ENCODE measurements at places on chromosomes 11 and 22. TPM values are rescaled to one million over a fixed set of nuclear protein-coding genes. Genes with fewer than 3 reads are reported as not detected.

DNA sequence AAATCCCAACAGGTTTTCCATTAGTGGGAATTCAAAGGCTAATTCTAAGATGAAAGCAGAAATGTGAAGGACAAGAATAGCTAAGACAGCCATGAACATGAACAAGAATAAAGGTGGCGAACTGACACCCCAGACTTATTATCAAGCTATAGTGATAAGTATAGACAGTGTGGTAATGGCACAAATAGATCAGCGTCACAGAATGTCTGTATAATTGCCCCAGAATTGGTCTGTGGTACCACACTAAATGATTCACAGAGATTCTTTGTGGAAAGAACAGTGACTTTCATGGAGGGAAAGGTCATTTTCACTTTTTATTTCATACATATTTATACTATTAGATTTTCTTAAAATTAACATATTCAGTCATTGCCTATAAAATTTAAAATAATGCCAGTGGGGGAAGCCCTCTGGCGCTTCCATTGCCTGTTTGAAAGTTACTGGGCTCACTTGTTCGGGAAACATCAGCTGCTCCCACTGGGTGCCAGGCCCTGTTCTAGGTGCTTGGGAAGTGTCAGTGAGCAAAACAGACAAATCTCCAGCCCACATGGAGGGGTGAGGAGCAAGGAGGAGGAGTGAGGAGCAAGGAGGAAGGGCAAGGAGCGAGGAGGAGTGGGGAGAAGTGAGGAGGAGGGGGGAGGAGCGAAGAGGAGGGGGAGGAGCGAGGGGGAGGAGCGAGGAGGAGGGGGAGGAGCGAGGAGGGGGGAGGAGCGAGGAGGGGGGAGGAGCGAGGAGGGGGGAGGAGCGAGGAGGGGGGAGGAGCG is 11.3 kb upstream of the NLRP6 start:
- no peaks in the 10 kb centered on the region for H3K36me3 ChIP-seq
- H3K4me1 ChIP-seq: peaks cover 22% of the 10 kb centered on the region
- H3K27ac ChIP-seq: no peak overlapping the region
- no peak overlapping the region for H3K4me3 ChIP-seq
- H3K27me3 ChIP-seq: no peaks in the 10 kb centered on the region
- DNase-seq: peak; percentile 60

DNA sequence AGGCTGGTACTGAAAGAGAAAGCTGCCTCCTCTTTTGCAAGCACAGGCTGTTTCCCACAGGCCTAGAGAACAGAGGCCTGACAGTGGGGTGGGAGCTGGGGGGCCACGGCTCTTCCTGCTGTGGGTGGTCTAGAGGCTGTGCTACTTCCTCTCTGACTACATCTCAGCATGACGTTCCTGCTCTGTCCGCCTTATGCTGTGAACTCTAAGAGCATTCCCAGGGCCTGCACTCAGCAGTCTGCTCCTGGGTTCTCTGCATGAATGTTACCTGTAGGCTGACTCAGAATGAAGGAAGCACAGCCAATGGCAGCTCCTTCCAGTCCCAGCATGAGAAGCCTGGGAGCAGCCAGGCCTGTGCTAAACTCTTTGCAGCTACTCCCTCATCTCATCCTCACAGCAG is 534.3 kb downstream of the NTM start:
- H3K4me3 ChIP-seq: no peak overlapping the region
- no peak for DNase-seq
- H3K27ac ChIP-seq: no peak overlapping the region
- H3K36me3 ChIP-seq: no peaks in the 10 kb centered on the region
- no peaks in the 10 kb centered on the region for H3K4me1 ChIP-seq

DNA sequence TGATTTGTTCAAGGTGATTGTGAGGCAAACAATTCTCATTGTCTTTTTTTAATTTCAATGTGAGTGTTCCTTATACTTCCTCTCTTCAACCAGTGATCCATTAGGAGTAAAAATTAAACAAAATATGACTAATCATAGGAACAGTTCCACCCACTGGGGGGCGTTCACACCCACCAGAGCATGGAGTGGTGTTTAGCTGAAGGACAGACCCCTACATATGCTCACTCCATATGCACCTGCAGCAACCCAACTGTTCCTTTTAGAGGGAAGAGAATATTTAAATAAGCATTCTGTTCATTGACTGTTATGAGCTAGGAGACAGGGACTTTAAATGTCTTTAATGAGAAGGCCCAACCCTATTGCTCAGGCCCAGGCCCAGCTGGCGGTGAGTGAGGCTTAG is 78.7 kb upstream of the DRD2 start:
- H3K4me1 ChIP-seq: no peaks in the 10 kb centered on the region
- no peaks in the 10 kb centered on the region for H3K36me3 ChIP-seq
- DNase-seq: no peak
- no peaks in the 10 kb centered on the region for H3K27me3 ChIP-seq
- no peak overlapping the region for H3K4me3 ChIP-seq

DNA sequence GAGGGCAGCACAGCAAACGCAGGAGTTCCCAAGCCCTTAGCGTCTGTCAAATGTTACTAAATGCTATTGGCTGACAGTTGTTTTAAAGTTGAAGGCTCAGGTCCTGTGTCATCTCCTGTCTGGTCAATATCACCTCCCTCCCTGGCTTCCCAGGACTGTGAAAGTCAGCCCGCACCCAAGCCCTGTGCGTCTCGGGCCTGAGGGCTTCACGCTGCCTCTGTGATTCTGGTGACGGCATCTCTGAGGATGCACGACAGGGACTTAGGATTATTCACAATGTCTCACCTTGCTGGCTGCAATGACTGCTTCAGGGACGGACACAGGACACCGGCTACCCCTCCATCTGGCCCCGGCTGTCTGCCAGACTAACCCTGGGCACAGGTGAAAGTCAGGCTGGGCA is 415.3 kb downstream of the CTTN start:
- no peak overlapping the region for H3K27ac ChIP-seq
- H3K4me1 ChIP-seq: no peaks in the 10 kb centered on the region
- no peaks in the 10 kb centered on the region for H3K27me3 ChIP-seq
- H3K4me3 ChIP-seq: no peak overlapping the region

Gene FADS2
- 10.0 TPM for total RNA-seq

DNA sequence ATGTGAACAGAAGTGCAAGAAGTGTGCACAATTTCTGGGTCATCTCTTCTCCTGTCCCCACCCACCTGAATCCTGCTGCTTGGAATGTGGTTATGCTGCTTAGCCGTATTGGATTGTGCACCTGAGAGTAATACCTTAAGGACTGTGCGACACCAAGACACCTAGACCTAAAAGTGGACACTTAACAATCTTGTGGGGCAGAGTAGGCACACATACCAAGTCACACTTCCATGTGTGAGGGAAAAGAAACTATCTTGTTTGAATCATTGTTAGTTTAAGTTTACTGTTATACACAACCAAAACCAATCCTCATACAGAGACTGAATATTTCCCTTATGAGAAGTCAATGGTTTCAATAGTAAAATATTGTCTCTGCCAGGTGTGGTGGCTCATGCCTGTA is 93.7 kb downstream of the CCDC83 start:
- no peak for DNase-seq
- no peaks in the 10 kb centered on the region for H3K27me3 ChIP-seq
- H3K4me3 ChIP-seq: no peak overlapping the region
- no peak overlapping the region for H3K27ac ChIP-seq

Gene P4HA3
- not detected for total RNA-seq

DNA sequence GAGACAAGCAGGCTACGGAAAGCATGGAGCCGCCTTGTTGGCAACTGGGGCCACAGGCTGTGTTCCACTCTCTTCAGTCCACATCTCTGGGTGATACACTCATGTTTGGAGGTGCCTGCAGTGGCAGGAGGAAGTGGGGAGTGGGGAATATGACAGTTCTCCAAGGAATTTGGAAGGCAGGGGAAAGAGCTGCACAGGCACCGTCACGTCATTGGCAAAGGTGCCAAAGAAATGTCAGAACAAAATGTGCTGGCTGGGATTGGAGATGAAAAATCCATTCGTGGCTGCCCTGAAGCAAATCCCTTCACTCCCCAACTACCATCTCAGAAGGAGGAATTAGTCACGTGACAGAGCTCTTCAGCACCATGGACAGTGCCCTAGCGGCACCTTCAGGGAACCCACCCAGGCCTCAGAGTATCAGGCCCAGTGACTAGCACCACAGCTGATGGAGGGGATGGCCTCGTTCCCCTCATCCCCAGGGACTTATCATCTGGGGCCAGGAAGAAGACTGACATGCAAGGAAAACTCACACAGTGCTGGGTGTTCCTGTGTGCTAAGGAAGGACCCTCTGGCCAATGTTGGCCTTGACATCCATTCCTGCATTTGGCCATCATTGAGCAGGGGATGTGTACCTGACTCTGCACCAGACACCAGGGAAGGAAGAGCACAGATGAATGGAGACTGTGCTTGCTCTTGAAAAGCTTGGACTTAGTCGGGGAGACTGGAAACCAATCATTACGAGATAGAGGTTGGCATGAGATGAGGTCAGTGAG is 48.5 kb upstream of the PRDM11 start:
- H3K27me3 ChIP-seq: no peaks in the 10 kb centered on the region
- H3K36me3 ChIP-seq: no peaks in the 10 kb centered on the region
- DNase-seq: peak; percentile 28
- H3K4me1 ChIP-seq: peaks cover 26% of the 10 kb centered on the region
- H3K4me3 ChIP-seq: no peak overlapping the region
- no peak overlapping the region for H3K27ac ChIP-seq

Gene TMEM121B
- total RNA-seq: 0.11 TPM

- peaks cover 30% of the 10 kb centered on the region for H3K36me3 ChIP-seq
- DNase-seq: no peak
- H3K27me3 ChIP-seq: no peaks in the 10 kb centered on the region
- no peaks in the 10 kb centered on the region for H3K4me1 ChIP-seq
- no peak overlapping the region for H3K27ac ChIP-seq
These were observed 28.4 kb downstream of the TAB1 start for GRCh38 chr22:39427751-39428596.

Gene GNAZ
- total RNA-seq: 2.0 TPM

DNA sequence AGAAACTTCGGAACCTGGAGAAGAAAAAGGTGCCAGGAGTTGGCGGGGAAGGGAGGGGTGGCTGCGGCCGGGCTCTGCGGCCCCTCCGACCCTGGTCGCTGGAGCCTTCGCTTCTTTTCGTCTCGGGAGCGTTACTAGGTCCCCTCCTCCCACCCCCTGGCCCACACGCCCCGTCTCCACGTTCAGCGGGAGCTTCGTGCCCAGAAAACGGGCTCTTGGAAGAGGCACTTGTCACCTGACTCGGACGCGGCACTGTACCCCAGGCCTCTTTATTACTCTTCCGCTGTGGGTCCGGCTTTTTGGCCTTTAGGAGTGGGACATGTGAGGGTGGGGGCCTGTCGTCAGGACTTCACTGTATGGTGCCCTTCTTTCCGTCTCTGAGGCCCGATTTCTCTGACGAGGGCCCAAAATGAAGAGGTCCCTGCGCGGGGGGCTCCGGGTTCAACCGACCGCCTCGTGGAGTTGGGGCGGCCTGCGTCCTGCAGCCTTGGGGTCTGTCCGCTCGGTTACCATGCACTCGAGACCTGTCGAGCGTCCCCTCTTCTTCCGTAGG is 1.2 kb downstream of the CAPRIN1 start:
- DNase-seq: peak; percentile 58
- H3K27me3 ChIP-seq: no peaks in the 10 kb centered on the region
- peak overlapping the region; percentile 92 for H3K27ac ChIP-seq
- no peaks in the 10 kb centered on the region for H3K36me3 ChIP-seq
- peak overlapping the region; percentile 90 for H3K4me3 ChIP-seq
- peaks cover 37% of the 10 kb centered on the region for H3K4me1 ChIP-seq

Gene ALG8
- total RNA-seq: 43.4 TPM

DNA sequence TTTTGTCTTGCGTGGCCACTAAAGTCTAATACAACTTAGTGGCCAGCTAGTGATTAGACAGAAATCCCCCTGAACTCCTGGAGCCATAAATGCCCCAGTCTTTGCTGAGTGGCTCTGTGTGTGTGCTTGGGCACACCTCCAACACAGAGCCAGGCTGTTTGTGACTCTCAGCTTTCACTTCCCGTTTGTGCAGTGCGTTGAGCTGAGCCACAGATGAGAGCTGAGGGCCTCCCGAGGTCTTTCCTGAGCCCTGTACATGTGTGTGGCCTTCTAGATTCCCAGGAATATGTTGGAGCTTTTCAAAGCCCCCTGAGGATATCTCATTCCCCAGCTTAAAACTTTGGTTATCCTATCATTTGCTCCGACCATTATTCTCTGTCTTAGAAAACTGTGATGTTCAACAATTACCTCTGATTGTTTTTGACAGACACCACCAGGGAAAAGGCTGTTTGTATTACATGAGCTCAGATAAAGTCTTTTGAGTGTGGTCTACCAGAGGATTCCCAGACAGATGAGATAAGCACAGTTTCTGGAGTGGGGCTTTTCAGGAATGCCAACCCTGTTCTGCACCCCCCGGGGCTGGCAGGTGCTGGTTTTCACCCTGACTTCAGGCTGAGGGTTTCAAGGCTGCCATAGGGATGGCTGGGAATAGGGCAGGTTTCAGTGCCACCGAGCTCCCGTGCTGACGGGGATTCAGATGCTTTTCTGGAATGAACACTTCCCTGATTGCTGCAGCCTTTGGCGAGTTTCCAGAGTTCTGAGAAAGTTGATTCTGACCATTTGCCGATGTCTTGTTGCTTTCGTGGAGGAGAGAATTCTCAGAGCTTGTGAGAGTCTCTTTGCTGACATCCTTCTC is 23.8 kb downstream of the IGHMBP2 start:
- no peak overlapping the region for H3K4me3 ChIP-seq
- H3K27me3 ChIP-seq: no peaks in the 10 kb centered on the region
- H3K4me1 ChIP-seq: no peaks in the 10 kb centered on the region
- no peak for DNase-seq
- peaks cover 60% of the 10 kb centered on the region for H3K36me3 ChIP-seq

- H3K36me3 ChIP-seq: no peaks in the 10 kb centered on the region
- no peaks in the 10 kb centered on the region for H3K27me3 ChIP-seq
- H3K4me1 ChIP-seq: no peaks in the 10 kb centered on the region
- no peak for DNase-seq
- no peak overlapping the region for H3K4me3 ChIP-seq
These were observed 361.3 kb downstream of the GRM5 start for GRCh38 chr11:88704485-88704884.

Gene OR8J1
- not detected for total RNA-seq

- no peak overlapping the region for H3K4me3 ChIP-seq
- no peaks in the 10 kb centered on the region for H3K36me3 ChIP-seq
- H3K4me1 ChIP-seq: no peaks in the 10 kb centered on the region
- DNase-seq: no peak
These were observed 284.3 kb upstream of the ISX start for GRCh38 chr22:34781681-34782080.

DNA sequence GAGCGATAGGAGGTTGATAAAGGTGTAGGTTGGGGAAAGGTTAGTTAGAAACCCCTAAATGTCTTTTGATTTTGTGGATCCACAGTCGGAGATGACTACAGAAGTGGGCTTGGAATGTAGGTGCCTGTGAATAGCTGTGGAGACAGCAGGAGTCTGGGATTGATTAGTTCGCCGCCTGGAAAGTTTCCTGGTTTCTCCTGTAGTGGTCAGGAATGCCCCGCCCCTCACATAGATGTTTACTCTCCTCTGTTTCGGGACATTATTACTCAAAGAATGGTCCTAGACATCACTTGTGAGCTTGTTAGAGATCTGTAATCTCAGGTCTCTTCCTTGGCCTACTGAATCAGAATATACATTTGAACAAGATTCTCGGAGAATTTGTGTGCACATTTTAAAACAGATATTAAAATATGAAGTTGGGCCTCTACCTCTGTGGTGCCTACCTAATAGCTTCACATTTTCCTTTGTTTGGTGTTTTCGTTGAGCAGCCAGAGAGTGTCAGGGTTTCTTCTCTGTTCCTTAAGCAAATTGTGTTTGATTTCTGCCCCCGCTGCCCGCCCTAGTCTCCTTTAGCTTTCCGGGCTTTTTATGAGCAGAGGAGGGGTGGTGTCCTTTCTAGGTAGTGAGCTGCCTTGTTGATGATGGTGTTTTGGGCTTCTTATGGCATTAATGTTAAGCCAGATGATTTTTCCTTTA is 89.4 kb downstream of the PPP6R3 start:
- H3K36me3 ChIP-seq: peaks cover 34% of the 10 kb centered on the region
- H3K4me3 ChIP-seq: no peak overlapping the region
- DNase-seq: no peak
- no peak overlapping the region for H3K27ac ChIP-seq
- H3K27me3 ChIP-seq: no peaks in the 10 kb centered on the region

Measured in CD8-positive, alpha-beta memory T cell (primary cell).